ENCODE measurements at places on chromosomes 6 and 20.

DNA sequence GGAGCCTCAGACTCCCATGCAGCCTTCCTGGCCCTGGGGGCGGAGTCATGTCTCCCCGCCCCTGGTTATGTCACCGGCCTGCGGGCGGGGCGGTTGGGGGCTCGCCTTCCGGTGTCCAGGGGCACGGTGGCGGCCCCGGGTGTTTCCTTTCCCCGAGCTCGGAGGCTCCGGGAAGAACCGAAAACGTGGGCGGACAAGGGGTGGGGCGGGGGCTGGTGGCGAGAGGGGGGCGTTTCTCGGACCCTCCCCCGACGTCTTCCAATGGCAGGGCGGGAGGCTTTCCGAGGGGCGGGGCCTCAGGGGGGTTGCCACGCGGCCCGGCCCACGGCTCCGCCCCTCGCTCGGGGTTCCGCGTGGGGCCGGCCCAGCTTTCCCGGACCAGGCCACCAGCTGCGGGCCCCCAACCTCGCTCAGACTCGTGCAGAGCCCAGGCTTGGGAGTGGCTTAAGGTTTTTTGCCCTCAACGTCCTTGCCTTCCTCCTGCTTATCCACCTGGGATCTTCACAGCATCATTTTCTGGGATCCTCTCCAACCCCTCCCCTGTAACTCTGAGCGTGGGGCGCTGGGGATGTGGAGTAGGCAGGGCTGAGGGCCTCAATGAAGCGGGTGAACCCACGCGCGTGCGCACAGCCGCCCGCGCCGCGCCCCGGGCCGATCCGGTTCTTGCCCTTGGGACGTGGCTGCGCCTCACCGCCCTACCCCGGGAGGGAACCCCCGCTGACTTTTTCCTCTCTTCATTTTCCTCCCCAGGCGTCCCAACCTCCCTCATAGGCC is 2.1 kb upstream of the NRN1 start:
- DNase-seq: peak; percentile 42

GRCh38 chr6:23656255-23657194 is 469.5 kb upstream of the NRSN1 start:
- no peak for DNase-seq

DNA sequence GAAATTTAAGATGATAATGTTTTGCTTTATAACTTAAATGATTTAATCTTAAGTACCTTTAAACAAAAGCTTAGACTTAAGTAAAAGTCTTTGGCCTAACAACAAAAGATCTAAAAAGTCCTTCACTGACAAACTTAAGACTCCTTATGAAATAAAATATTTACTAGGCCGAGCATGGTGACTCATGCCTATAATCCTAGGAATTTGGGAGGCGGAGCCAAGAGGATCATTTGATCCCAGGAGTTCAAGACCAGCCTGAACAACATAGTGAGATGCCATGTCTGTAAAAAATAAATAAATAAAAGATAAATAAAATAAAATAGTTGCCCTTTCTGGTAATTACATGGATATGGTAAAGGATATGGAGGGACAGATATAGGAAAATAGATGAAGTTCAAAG is 12.4 kb downstream of the KATNA1 start:
- no peak for DNase-seq

DNA sequence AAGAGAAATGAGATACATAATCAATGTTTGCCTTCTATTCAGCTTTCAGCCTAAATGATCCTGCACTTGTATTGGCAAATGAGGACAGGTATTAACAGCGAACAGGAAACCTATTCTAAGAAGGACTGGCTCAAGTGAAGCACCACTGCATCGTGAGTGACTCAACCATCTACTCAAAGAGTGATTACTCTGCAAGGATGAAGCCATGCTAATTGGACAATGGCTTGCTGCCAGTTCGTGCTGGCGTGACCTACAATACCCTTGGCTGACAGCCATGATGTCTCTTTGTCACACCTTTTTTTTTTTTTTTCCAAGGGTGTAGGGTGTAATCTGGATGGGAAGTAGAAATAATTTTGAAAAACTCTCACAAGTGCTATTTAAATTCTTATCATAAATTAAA is 104.9 kb downstream of the GJA10 start:
- DNase-seq: no peak

DNA sequence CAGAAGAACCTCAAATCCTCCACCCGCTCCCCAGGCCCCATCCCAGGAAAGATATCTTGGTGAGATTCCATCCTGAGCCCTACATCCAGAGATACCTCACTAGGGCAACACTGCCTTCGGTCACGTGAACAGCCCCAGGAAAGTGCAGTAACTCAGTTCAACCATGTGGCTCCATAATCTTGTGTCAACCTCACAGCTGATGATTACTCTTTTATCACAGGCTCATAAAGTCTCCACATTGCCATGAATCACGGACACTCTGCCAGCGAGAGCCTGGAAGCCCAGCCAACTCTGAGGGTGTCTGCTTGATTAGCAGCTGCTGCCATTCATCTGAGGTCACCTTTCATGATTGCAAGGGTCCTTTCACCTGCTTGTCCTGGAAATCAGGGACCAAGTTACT is 175.8 kb upstream of the LRFN2 start:
- DNase-seq: no peak

DNA sequence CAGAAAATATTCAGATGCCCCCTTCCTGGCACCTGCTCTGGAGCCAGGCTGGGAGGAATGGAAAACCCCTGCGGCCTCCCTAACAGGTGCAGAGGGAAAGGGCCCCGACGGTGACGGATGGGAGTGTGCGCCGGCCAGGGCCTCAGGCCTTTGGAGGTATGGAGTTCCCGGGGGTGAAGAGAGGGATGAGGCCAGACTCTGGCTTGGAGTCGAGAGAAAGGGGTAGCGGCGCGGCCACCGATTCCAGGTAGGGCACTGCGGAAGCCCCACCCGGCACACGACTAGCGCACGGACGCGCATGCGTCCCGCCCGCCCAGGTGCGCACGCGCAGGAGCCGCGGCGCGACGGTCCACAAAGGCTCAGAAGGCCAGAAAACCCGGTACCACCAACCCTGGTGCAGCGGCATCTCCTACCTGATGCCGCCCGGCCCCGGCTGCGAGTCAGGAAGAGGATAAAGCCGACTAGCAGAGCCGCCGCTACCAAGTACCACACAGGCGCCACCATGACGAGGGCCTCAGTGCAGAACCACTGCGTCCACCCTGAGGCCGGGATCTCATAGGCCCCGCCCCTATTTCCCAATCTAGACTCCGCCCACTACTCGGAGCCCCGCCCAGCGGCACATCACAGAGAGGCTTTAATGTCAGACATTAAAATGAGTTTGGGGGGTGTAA is at the start of gene DDRGK1:
TSS of gene DDRGK1 (minus strand) at position 559 of the 671 bp plus-strand sequence. CDS start at position 504, 55 bp downstream.
- peak; percentile 90 for DNase-seq

DNA sequence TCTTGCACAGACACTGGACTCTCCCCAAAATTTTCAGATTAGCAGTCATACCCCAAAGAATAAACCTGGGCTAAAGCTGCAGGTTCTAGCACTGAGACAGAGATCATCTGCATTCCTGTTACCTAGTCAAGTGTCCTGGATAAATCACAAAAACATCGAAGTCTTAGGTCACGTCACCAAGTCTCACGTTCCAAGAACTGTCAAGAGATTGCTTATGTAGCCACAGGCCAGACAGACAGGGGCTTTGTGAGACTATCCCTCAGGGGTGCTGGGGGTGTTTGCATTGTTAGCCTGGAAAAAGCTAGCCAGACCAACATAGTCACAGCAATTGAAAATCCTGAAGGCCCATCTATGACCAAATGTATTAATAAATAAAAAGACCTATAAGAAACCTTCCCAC is 243.1 kb upstream of the PREP start:
- DNase-seq: no peak

- DNase-seq: no peak
These were observed 74.1 kb upstream of the HDDC2 start for GRCh38 chr6:125375821-125376220.

Data from stimulated activated CD4-positive, alpha-beta T cell treated with anti-CD3 and anti-CD28 coated beads, Interleukin-4, amount 100 ng/mL, for 4 hours (primary cell).